Fibroblast of lung (primary cell): ENCODE measurements at places on chromosomes 7 and 10. TPM values are rescaled to one million over a fixed set of nuclear protein-coding genes. Genes with fewer than 3 reads are reported as not detected.

SERPINE1 gene
- 679 and 1,153 TPM in 2 replicates for polyA plus RNA-seq

- no peak overlapping the region for H3K27ac ChIP-seq
- no peaks in the 10 kb centered on the region for H3K4me1 ChIP-seq
- no peaks in the 10 kb centered on the region for H3K36me3 ChIP-seq
- DNase-seq = no peak
- no peaks in the 10 kb centered on the region for H3K27me3 ChIP-seq
Observed at GRCh38 chr10:34231441-34232180, 583.5 kb downstream of the PARD3 start.

DNA sequence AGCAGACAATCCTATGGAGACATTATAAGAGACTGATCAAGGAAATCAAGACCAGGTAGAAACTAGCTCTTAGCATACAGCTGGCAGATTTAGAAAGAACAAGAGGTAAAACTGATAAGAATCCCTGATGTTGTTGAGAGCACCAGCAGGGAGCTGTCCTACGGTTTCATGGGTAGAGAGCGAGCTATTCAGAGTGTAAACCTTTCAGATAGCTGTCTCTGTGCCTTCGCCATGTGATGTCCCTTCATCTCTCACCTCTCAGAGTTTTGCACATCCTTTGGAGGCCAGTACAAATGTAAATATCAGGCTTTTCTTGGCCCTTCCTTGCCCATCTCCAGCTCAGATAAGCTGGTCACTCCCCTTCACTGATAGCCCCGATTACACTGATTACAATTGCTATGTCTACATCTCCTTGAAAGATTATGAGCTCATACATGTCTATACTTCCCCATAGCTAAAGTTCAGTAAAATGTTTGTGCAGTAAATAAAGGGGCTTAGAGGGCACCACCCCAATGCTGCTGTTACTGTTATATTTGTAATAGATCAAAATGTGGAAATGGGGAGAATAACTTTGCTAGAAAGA, 21.9 kb downstream of the THSD7A start:
- no peak overlapping the region for H3K27ac ChIP-seq
- no peaks in the 10 kb centered on the region for H3K27me3 ChIP-seq
- H3K4me3 ChIP-seq = no peak overlapping the region
- no peaks in the 10 kb centered on the region for H3K36me3 ChIP-seq

GRCh38 chr7:113230691-113231090, 112.3 kb upstream of the SMIM30 start:
- H3K4me3 ChIP-seq = no peak overlapping the region
- H3K4me1 ChIP-seq = no peaks in the 10 kb centered on the region
- no peaks in the 10 kb centered on the region for H3K36me3 ChIP-seq
- no peak for DNase-seq
